ENCODE measurements at places on chromosomes 1 and 21. TPM values are rescaled to one million over a fixed set of nuclear protein-coding genes. Genes with fewer than 3 reads are reported as not detected.

Gene SPOCD1
- total RNA-seq = 42.2 TPM

Gene CAPN9
- not detected for total RNA-seq

Gene CDCA8
- 6.1 TPM for total RNA-seq

Gene MAP3K6
- 5.3 TPM for total RNA-seq

Gene ERI3
- total RNA-seq = 55.3 TPM

Gene LCE1A
- not detected for total RNA-seq

Gene GPR61
- not detected for total RNA-seq

Gene CLDN14
- not detected for total RNA-seq

Gene FCRL1
- not detected for total RNA-seq

Gene SLC35F3
- under 0.01 TPM for total RNA-seq

Gene TMEM234
- 10.0 TPM for total RNA-seq

Gene MAP3K21
- 0.18 TPM for total RNA-seq

Gene TNFRSF1B
- total RNA-seq = 5.0 TPM

Gene SPRR4
- not detected for total RNA-seq

Gene SPATA1
- under 0.01 TPM for total RNA-seq

Gene SMCP
- not detected for total RNA-seq

Gene KPRP
- not detected for total RNA-seq

Gene SLC25A34
- total RNA-seq = under 0.01 TPM

Gene B3GALT5
- total RNA-seq = 0.18 TPM

Gene IGFN1
- total RNA-seq = not detected

- H3K4me3 ChIP-seq = no peak overlapping the region
- DNase-seq = no peak
These were observed 114.3 kb upstream of the ZNF678 start for GRCh38 chr1:227449051-227449450.

- peak; percentile 75 for DNase-seq
- H3K27ac ChIP-seq = no peak overlapping the region
- no peak overlapping the region for H3K4me3 ChIP-seq
These were observed 1.3 kb upstream of the UBE4B start for GRCh38 chr1:10031461-10031860.

DNA sequence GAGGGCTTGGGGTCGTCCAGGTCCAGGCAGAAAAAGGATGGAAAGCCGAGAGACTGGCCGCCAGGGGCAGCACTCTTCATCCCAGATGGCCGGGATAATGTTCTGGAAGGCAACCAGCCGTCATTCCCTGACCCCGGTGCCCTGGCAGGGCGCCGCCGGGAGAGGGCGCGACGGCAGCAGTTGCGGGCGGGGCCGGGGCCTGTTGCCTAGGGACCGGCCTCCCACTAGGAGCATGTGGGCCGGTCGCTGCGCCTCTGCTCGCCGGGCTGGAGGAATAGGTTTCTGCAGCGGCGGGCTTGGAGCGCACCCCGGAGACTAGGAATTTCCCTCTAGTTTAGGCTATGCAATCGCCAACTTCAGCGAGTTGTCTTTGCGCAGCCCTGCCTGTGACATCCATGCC is 11.0 kb downstream of the DMRTB1 start:
- H3K27ac ChIP-seq = no peak overlapping the region
- H3K4me3 ChIP-seq = no peak overlapping the region

GRCh38 chr1:220690140-220691052 is at the start of gene C1orf115:
Gene C1orf115 (plus strand): TSS chr1:220690363. CDS start chr1:220690403, 40 bp downstream.
- peaks cover 36% of the 10 kb centered on the region for H3K27me3 ChIP-seq
- no peaks in the 10 kb centered on the region for H3K36me3 ChIP-seq
- no peaks in the 10 kb centered on the region for H3K4me1 ChIP-seq
- no peak within 1 kb of the TSS for H3K27ac ChIP-seq
- H3K4me3 ChIP-seq = peak within 1 kb of the TSS; percentile 76

- no peak for DNase-seq
- H3K36me3 ChIP-seq = no peaks in the 10 kb centered on the region
- H3K4me3 ChIP-seq = no peak overlapping the region
- H3K27ac ChIP-seq = no peak overlapping the region
These were observed 7.0 kb downstream of the TLR5 start for GRCh38 chr1:223136086-223136485.

DNA sequence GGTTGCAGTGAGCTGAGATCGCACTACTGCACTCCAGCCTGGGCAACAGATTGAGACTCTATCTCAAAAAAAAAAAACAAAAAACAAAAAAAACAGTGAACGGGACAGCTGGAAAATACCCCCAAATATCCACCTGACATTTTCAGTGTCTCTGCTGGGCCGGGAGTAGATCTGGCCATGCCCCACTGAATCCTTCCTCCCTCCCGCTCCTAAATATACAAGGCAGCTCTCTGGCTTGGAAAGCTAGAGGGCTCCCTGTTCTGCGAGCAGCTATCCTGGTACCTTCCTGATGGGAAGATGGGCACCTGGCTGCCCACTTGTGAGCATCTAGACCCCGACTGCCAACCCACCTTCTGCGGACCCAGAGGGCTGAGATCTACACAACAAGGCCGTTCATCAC is 21.4 kb downstream of the SPSB1 start:
- no peak overlapping the region for H3K27ac ChIP-seq
- no peak overlapping the region for H3K4me3 ChIP-seq
- DNase-seq = no peak
- H3K27me3 ChIP-seq = no peaks in the 10 kb centered on the region

GRCh38 chr21:16624479-16625118 is 888.2 kb upstream of the CXADR start:
- no peak for DNase-seq
- no peak overlapping the region for H3K27ac ChIP-seq
- no peaks in the 10 kb centered on the region for H3K27me3 ChIP-seq
- H3K4me1 ChIP-seq = no peaks in the 10 kb centered on the region

DNA sequence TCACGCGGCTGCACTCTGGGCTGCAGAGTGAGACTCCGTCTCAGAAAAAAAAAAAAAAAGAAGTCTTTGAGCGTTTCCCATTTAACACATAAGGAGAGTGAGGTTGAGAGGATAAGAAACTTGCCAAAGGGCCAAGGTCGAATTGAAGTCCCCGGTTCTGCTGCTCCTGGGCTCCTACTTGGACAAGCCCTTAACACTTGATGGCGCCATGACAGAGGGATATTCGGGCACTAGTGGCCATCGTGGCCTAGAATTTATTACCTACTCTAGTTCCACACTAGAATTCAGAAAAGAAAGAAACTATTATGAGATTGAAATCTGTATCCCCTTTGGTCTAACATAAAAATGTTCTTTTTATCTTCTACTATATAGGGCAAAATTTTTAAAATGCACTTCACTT is 65.7 kb upstream of the NEK2 start:
- H3K36me3 ChIP-seq = no peaks in the 10 kb centered on the region
- H3K4me1 ChIP-seq = no peaks in the 10 kb centered on the region
- no peak for DNase-seq

GRCh38 chr1:60797351-60797750 is 285.0 kb upstream of the NFIA start:
- no peaks in the 10 kb centered on the region for H3K27me3 ChIP-seq
- no peaks in the 10 kb centered on the region for H3K4me1 ChIP-seq
- DNase-seq = no peak
- no peak overlapping the region for H3K27ac ChIP-seq
- H3K36me3 ChIP-seq = no peaks in the 10 kb centered on the region
- H3K4me3 ChIP-seq = no peak overlapping the region

DNA sequence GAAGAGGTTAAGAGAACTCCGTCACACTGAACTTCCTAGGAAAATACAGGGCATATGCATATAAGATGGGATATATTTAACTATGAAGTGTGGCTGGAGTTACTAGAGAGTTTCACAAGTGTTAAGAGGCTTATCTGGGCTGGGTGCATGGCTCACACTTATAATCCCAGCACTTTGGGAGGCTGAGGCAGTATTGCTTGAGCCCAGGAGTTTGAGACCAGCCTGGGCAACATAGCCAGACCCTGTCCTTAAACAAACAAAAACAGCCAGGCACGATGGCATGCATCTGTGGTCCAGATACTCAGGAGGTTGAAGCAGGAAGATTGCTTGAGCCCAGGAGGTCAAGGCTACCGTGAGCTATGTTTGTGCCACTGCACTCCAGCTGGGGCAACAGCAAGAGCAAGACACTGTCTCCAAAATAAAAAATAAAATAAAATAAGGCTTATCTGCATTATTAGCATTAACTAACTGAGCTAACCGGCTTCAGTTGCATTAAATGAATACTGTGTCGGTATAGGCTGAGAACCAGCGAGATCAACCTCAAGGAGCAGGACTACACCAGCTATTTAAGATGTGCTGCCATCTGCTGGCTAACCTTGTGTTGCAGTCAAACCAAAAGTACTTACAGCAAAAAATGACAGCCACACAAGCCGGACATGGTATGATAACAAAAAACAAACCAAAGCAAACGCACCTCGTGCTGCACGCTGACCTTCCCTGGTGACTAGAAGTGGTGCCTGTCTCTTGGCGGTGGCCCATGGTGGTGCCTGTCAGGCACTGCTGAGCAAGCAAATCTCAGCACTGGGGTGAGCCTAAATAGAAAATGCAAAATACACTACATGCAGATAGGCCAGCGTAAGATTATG is 19.7 kb upstream of the RBBP5 start:
- peak; percentile 86 for DNase-seq
- H3K27ac ChIP-seq = no peak overlapping the region
- H3K4me3 ChIP-seq = no peak overlapping the region

DNA sequence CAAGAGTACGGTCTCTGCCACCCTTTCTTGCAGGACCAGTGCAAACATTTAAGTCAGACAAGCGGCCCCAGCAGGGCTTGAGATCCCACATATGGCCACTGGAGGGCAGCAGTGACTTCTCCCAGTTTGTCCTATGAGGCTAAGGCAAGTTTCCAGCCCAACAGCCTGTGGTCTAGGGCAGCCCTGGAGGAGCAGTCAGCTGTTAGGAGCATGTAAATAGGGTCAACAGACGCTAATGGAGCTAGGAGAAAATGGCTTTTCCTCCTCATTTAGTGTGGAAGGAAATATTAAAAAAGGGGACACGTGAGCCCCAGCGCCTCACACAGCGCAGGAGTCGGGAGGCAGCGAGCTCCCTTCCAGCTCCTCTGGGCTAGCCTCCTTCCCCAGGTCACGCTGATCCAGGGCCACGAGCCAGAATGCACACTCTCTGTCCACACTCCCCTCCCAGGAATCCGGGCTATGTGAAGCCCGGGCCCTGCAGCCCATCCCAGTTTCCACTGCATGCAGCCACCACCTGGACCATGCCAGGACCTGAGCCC is 95.6 kb downstream of the LAMC2 start:
- H3K27me3 ChIP-seq = no peaks in the 10 kb centered on the region
- DNase-seq = peak; percentile 93
- no peaks in the 10 kb centered on the region for H3K36me3 ChIP-seq
- no peak overlapping the region for H3K27ac ChIP-seq
- H3K4me3 ChIP-seq = no peak overlapping the region

- no peaks in the 10 kb centered on the region for H3K36me3 ChIP-seq
- peaks cover 8% of the 10 kb centered on the region for H3K4me1 ChIP-seq
- DNase-seq = no peak
- no peaks in the 10 kb centered on the region for H3K27me3 ChIP-seq
- no peak overlapping the region for H3K27ac ChIP-seq
These were observed 90.0 kb downstream of the STUM start for GRCh38 chr1:226638608-226639007.

GRCh38 chr1:38285807-38286530 is 239.4 kb upstream of the POU3F1 start:
- H3K27ac ChIP-seq = no peak overlapping the region
- H3K27me3 ChIP-seq = no peaks in the 10 kb centered on the region
- H3K4me1 ChIP-seq = no peaks in the 10 kb centered on the region
- H3K4me3 ChIP-seq = no peak overlapping the region

- no peaks in the 10 kb centered on the region for H3K36me3 ChIP-seq
- peak within 1 kb of the TSS; percentile 97 for H3K4me3 ChIP-seq
- no peaks in the 10 kb centered on the region for H3K4me1 ChIP-seq
- peak; percentile 70 for DNase-seq
These were observed at the start of gene DIPK1A for GRCh38 chr1:92961131-92961895. Gene DIPK1A (minus strand): TSS chr1:92961462. CDS start chr1:92961429, 33 bp downstream.

- H3K27ac ChIP-seq = no peak overlapping the region
- H3K36me3 ChIP-seq = no peaks in the 10 kb centered on the region
- no peak for DNase-seq
- no peak overlapping the region for H3K4me3 ChIP-seq
- H3K27me3 ChIP-seq = no peaks in the 10 kb centered on the region
These were observed 55.5 kb upstream of the ESRRG start for GRCh38 chr1:216778737-216779136.

- peaks cover 2% of the 10 kb centered on the region for H3K4me1 ChIP-seq
- peaks cover 1% of the 10 kb centered on the region for H3K36me3 ChIP-seq
- no peak for DNase-seq
- no peak overlapping the region for H3K4me3 ChIP-seq
These were observed 2.5 kb downstream of the AGL start for GRCh38 chr1:99852648-99853047.

GRCh38 chr1:197285526-197286205 is 17.6 kb downstream of the CRB1 start:
- no peaks in the 10 kb centered on the region for H3K27me3 ChIP-seq
- no peak overlapping the region for H3K4me3 ChIP-seq
- no peaks in the 10 kb centered on the region for H3K4me1 ChIP-seq

DNA sequence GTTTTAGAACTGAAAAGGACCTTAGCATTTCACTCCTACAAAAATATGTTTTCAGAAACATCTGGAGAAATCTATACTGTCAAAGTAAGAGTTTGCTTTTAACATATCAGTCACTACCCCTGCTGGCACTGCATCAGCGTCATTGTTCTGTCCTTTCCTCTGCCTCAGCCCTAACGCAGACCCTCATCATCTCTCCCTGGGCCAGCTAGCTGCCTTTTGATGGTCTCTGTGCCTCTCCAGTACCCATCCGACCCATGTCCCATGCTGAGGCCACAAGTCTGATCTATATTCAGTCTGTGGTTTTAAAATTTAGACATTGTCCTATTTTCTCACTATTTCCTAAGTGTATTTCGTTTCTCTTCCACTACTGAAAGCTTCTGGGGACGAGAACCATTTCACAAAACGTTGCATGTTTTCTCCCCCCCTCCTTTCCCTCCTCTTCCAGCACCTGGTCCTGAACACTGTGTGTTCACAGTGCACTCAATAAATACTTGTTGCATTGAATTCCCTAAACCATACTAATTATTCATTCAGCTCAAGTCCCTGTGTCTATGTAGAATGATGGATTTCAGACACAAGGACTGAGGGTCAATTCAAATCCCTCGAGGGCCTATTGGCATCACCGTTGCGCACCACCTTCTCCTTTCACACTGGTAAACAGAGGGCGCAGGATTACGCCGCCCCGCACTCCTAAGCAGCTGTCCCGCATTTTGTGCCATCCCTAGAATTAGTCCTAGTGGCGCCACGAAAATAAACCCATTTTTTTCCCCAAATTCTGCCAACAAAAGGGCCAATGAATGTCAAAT is 53.4 kb downstream of the CD2 start:
- H3K4me3 ChIP-seq = no peak overlapping the region
- DNase-seq = no peak
- H3K36me3 ChIP-seq = no peaks in the 10 kb centered on the region

GRCh38 chr1:100456880-100457279 is 81.1 kb upstream of the GPR88 start:
- no peaks in the 10 kb centered on the region for H3K36me3 ChIP-seq
- H3K4me1 ChIP-seq = no peaks in the 10 kb centered on the region
- DNase-seq = no peak
- no peak overlapping the region for H3K27ac ChIP-seq
- no peaks in the 10 kb centered on the region for H3K27me3 ChIP-seq

All from IMR-90 (cell line).